Fibroblast of skin of right biceps (primary cell): ENCODE measurements at places on chromosomes 6 and 20.

GRCh38 chr6:112310439-112311125 is 36.5 kb upstream of the RFPL4B start:
- no peak for DNase-seq

GRCh38 chr20:57481281-57481711 is 43.6 kb downstream of the CTCFL start:
- no peak for DNase-seq

GRCh38 chr20:12434672-12435071 is 517.0 kb downstream of the BTBD3 start:
- no peak for DNase-seq

- no peak for DNase-seq
Measured at GRCh38 chr6:142087950-142088857, 44.5 kb upstream of the GJE1 start.

DNA sequence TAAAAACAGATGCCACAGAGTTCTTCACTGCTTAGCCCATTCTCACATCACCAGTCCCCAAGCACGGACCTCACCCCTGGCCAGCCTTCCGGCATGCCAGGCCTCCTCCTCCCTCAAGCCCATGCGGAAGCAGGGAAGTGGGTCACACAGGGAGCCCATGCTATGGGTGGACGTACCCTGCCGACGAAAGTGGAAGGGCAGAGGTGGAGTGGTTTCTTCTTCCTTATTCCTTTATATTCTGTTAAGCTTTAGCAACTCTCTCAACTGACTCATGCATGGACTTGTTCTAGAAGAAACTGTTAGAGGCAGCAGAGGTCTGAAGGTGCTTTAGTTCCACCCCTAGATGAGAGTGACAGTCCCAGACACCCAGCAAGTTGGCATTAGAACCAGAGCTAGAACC is 118.6 kb downstream of the LY86 start:
- no peak for DNase-seq

GRCh38 chr6:52579006-52579660 is 2.3 kb upstream of the TRAM2 start:
- no peak for DNase-seq

GRCh38 chr20:38599410-38599882 is 2.2 kb upstream of the ARHGAP40 start:
- DNase-seq, result no peak

DNA sequence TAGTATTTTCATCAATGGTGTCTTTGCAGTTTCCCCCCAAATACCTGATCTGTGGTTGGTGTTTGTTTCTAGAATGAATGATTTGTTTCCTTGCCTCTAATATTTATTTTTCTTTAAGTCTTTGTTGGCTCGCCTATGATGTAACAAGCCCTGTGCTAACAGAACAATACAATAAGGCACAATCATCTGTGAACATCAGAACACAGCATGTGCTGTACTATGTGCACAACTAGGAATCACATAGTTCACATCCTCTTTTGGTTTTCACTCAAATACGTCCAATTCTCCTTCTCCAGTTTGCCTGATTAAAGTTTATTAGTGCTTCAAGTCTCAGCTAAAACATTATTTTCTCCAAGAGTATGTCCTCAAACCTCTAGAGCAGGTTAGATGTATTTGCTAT is 613.1 kb downstream of the EPHA7 start:
- DNase-seq, result no peak

GRCh38 chr6:95723638-95724037 is 146.3 kb downstream of the MANEA start:
- DNase-seq, result no peak

DNA sequence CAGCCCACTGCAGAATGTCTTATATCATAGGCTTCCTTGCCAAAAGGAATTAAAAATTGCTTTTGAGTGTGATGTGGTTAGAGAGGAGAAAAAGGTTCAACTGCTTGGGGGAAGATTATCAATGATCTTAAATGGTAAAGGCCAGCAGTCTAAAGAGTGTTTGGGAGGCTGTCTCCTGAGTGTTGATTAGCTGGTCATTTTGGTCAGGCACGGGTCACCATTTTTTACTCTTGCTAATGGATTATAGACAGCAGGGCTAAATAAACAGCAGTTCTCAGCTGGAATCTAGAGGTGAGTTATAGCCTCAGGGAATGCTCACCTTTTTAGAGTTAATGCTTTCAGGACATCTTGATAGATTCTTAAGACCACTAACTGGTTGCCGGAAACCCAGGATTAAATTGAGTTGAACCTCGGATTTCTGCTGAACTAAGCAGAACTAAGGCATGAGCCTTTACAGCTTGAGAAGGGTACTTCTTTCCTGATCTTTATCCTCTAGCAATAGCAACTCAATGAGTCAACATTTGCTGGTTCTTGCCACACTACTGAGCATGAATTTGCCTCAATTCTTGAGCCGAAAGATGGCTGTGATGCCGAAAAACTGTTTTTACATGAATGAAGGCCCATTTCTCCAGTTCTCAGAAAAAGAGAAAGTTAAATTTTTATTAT is 120.4 kb downstream of the LRRC1 start:
- no peak for DNase-seq

DNA sequence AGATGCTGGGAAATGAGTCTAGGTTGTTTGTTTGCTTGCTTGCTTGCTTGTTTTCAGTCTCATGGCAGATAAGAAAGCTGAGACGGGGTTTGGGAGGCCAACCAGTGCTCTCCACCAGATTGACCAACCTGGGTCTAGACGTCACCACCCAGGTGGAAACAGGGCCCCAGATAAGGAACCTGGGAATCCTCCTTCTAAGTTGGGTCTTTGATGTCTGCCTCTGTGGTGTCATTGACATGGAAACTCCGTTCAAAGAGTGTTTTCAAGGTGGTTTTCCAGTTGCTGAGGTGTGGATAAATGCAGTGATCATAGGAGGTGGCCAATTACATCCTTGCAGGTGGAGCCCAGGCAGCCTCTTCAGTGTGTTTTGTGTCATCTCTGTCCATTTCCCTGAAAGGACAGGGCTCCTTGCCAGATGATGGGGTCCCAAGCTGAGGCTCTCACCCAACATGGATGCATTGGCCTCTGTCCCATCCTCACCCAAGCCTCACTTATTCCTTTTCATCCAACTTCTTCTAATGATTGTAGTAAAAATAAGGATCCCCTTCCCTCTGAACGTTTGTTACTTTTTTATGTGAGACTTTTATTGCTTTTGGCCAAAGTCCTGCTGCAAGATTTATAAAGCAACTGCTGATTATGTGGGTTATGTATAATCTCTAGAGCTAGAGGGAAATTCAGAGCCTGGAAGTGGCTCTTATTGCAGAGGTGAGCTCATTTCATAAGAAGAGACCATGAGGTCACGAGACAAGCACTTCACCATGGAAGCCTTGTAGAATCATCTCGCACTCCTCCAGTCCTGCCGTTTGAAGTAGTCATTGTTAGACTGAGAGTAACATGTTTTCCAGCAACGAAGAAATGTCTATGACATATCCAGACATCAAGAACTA is 32.0 kb upstream of the SYNDIG1 start:
- DNase-seq, result no peak

DNA sequence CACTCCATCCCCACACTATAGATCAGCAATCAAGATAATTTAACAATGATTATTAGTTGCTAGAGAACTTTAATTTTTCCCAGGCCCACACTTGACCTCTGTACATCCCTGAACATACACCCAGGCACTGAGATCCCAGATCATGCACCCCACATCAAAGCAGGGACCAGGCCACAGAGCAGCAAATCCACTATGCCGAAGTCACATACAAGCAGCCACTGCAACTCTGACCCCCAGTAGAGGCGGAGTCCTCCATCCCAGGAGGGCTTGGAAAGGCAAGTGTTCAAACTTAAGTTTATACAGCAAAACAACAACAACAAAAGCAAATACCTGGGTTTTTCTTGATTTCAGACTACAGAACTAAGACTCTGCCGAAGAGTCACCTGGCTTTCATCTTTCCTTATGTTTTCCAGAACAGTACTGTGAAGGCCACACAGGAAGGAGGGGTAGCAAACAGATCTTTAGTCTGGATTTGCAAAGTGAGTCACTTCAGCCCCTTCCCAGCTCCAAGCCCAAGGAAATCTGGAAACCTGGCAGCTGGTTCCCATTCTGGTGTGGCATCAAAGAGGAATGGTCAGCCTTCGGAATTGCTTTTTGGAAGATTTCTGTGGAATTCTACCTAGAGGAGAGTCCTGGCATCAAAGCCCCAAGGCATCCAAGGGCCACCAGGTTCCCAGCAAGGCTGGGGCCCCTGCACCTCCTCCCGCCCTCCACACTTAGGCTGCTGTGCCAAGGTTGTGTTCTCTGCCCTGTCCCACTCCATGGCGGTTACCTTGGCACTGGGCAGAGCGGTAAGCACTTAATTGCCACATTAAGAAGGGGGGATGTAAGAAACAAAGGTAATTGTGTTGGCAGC is 7.3 kb downstream of the JAG1 start:
- no peak for DNase-seq

DNA sequence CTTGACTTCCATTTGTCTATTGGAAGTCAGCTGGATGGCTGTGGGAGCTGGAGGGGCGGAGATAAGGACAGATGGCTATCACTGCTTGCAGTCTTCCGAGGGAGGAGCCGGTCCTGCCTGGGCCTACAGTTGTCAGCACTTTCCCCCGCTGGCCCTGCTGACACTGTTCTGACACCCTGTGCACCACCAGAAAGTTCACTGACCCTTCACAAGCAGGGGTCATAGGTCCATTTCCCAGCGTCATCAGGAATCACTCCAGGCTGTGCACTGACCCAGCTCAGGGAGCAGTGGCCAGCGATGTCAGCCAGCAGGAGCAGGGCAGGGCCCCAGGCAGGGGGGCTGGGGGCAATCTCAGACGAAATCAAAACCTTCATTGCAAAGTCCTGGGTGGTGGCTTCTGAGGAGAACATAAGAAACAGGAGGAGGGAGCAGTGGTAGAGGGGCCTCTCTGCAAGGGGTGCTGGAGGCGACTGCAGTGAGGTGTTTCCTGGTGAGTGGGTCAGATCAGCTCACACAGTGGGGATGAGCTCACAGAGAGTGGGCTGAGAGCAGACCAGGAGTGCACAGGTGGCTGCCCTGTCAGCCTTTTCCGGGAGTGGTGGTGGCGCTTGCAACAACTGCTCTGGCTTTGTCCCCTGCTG is 26.5 kb upstream of the PLEKHG1 start:
- DNase-seq, result no peak

DNA sequence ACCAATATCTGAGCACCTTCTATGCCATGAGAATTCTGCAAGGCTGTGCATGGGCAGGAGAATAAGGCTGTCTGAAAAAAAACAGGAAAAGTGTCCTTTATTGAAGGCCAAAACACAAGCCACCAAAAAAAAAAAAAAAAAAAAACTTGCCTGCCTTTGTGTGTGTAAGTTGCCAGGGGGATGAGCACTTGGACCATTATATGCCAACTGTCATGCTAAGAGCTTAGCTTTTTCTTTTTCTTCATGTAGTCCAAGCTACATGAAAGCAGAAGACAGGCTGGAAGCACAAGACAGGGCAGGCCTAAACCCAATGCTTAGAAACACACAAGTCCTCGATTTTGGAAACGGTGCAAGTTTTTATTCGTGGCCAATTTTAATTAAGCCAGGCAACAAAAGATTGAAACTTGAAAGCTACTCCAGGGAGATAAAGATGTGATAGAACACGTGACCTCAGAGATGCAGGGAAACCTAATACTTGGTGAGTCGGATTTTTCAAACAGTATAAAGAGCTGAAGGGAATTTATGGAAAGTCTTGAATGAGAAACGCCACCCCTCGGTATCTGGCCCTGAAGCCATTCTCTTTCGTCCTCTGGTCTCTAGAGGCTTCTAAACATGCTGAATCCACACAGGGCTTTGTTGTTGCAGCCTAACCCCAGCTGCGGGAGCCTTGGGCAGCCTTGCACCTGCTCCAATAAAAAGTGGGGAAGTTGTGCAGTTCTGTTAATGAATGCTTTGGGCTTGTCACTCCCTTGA is 8.6 kb downstream of the BMP7 start:
- DNase-seq, result no peak

DNA sequence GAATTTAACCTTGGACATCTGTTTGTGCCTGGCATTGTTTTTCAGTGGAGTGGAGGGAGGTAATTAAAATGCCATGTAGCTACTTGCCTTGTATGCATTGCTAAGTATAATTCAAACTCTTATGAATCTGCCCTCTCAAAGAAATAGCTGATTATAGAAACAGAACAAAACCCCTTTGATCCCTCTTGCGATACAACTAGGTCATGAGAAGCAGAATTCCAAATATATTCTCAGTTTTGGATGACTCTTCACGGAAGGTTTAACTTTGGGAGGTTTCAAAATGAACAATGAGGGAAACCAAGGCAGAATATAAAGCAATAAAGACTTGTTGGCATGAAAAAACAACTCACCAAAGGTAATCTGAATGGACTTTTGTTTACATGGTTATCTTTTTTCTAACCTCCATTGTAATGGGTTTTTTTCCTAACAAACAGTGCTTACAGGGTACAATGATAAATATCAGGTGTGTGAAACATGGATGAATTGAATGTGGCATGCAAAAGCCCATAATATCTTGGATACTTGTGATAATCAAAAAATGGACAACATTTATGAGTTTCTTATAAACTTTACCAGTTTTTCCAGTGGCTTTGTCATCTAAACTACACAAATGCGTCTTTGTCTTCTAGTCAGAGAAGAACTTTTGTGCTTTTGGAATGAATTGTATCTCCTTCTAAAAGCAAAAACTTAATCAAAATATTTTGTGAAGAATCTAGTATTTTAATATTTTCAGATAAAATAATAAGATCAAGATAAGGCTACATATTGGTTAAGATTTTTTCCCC is 15.7 kb upstream of the HEY2 start:
- DNase-seq, result no peak

- DNase-seq, result no peak
Measured at GRCh38 chr20:24746351-24746685, 202.8 kb upstream of the CST7 start.

- DNase-seq, result no peak
Measured at GRCh38 chr6:63910863-63911551, 275.4 kb downstream of the PHF3 start.

DNA sequence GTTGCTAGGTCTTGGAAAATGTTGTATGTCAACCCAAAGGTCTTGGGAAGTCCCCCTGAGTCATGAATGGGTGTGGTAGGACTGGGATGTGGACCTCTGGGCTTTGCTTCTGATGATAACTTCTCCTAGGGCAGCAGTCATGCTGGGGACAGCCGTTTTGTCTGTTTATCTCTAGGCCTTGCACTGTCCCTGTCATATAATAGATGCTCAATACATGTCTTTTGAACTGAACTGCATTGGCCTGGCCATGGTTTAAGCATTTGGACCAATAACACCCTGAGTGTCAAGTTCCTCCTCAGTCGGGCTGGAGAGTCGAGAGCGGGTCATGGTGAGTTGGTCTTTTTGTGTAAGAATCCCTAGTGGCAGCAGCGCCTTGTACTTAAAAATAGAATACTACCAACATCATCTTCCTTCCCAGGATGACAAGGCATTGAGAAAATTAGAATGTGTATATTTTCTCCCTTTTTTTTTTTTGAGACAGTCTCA is 43.1 kb downstream of the E2F3 start:
- no peak for DNase-seq
